ENCODE measurements at places on chromosomes 5 and 9.

- DNase-seq = no peak
These were observed 28.4 kb upstream of the AOPEP start for GRCh38 chr9:94697972-94698581.

GRCh38 chr9:6049798-6050197 lies 34.4 kb upstream of the RANBP6 start:
- no peak for DNase-seq

DNA sequence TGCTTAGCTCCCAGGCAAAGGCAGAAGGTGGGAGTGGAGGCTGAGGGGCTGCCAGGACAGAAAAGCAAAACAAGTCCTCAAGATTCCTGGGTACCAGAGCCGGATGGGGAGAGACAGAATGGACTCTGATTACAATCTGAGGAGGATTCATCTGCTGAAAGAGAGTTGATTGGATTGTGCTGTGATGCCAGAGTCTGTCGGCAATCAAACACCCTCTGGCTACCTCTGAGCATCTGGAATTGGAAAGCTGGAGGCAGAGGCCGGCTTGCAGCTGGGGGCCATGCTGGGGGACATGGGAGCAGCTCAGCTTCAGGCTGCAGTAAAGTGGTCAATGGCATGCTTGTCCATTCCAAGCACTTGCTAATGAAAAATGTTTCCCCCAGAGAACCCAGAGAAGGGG lies 59.3 kb downstream of the ASTN2 start:
- no peak for DNase-seq

- no peak for DNase-seq
These were observed 17.2 kb upstream of the EFNA5 start for GRCh38 chr5:107687937-107688336.

GRCh38 chr9:100229561-100229960 lies 123.2 kb downstream of the TEX10 start:
- DNase-seq = no peak

- DNase-seq = no peak
These were observed 10.9 kb downstream of the ZNF169 start for GRCh38 chr9:94270009-94270408.

DNA sequence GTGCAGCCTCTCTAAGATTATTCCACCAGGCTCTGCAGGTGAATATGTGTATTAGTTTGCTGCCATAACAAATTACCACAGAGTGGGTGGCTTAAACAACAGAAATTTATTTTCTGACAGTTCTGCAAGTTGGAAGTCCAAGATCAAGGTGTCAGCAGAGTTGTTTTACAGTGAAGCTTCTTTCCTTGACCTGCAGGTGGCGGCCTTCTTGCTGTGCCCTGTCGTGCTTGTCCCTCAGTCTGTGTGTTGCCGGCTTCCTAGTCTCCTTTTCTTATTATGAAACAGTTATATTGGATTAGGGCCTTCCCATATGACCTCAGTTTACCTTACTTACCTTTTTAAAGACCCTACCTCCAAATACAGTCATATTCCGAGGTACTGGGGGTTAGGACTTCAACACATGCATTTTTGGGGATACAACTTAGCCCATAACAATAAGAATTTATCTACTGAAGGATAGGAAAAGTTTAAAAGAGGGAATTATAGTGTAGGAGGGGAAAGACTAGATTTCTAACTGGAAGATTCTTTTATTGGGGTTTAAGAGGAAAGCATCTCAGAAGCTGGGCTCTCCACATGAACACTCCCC lies 97.4 kb downstream of the OSTF1 start:
- no peak for DNase-seq

DNA sequence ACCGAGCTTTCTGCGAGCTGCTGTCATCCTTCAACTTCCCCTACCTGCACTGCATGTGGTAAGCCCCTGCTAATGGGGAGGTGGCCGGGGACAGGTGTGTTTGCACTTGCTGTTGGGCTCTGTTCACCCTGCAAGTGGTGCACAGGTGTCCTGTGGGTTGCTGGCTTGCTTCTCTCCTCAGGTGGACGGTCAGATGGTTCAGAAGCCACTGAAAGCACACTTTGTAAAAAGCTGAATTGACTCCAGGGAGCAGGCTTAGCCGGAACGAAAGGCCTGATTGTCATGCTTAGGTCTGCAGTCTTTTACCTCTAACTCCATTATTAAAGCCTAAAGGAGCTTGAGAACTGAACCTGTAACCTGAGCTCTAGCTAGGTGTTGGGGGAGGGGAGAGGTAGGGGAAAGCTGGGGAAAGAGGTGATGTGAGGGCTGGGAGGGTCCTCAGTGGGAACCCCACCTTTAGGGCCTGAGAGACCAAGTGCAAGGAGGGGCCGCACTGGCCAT lies 37.6 kb downstream of the ACER2 start:
- no peak for DNase-seq

Data from NCI-H774 (cell line).